ENCODE measurements at places on chromosomes 6 and 20.

DNA sequence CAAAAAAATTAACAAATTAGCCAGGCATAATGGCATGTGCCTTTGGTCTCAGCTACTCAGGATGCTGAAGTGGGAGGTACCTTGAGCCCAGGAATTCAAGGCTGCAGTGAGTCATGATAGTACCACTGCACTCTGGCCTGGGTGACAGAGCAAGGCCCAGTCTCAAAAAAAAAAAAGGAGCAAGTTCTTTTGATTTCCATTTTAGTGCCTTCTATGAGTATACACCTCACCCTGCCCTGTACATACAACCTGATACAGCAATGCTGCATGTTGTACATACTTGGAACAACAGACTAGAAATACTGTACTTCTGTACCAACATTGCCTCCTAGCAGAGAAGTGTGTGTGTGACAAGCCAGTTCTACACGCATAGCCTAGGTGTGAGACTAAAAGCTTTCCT, 97.3 kb upstream of the CARMIL1 start:
- no peak for DNase-seq

- DNase-seq, result peak; percentile 44
Measured at GRCh38 chr20:43913291-43914025, 1.2 kb upstream of the TOX2 start.

GRCh38 chr6:100671740-100672139, 207.0 kb upstream of the SIM1 start:
- no peak for DNase-seq

- DNase-seq, result no peak
Measured at GRCh38 chr20:47998736-47999135, 213.5 kb upstream of the SULF2 start.

GRCh38 chr20:9949563-9949962, 85.2 kb upstream of the ANKEF1 start:
- DNase-seq, result no peak

DNA sequence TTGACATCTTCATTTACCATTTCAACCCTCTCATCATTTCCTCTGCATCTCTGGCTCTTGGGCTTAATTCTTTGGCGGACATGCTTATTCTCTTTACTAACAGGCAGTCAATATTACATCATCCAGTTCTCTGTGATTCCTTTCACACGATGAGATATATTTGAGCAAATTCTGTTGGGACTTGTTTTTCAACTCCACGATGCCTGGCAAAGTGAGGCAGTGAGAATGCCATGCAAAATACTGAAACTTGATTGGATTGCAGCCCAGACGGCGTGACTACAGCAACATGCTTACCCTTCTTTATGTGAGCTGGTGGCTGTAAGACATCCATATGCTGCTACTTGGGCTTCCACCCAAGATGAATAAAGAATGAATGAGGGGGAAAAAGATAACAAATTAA, 101.7 kb upstream of the SPACA1 start:
- DNase-seq, result no peak

DNA sequence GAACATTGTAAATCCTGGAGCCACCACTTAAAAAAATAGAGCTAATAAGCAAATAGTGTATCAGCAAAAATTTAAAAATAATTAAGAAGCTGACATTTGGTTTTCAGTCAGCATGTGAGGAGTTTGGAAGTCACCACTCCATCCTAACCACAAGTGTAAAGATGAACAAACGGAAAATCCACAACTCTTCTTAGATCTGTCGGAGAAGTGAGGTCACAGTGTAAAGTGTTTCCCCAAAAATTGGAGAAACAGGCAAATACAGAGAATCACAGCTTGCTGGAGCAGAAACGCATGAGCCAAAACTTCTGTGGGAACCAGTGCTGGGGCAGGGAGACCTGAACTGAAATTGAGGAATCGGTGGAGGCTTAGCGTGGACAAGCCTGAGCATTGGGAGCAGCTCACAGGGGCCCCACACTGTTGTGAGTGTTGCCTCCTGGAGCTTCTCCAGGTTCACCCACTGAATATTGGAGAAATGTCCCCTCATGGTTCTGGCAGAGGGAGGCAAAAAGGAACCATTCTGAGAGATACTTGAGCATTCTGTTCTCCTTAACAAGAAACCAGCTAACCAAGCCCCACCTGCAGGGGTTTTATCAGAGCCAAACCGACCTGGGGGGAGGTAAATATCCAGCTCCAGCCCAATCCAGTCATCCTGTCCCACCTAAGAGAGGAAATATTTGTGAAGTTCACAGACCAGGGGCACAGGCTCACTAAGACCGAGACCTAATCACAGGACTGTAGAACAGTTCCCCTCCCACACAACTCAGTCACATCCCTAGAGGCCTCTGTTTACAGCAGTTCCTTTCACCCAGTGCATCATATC, 192.0 kb downstream of the ERMARD start:
- no peak for DNase-seq

DNA sequence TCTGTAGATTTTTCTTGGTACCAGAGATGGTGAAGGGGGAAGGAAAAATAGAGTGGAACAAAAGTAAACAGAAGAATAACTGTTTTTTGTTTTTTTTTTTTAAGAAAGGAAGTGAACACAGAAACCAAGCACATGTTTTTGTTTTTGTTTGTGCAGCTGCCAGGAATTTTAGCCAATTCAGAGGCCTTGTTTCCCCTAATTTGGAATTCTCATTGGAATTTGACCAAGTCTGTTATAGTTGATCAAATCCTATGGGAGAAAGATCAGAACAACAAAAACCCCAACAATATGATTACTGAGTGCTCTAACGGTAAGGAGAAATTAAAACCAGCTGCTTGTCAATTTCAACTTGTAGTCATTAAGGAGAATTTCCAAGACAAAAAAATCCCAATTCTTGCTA, 18.2 kb upstream of the IL22RA2 start:
- DNase-seq, result no peak

GRCh38 chr6:69289689-69290495, 506.9 kb downstream of the LMBRD1 start:
- no peak for DNase-seq

DNA sequence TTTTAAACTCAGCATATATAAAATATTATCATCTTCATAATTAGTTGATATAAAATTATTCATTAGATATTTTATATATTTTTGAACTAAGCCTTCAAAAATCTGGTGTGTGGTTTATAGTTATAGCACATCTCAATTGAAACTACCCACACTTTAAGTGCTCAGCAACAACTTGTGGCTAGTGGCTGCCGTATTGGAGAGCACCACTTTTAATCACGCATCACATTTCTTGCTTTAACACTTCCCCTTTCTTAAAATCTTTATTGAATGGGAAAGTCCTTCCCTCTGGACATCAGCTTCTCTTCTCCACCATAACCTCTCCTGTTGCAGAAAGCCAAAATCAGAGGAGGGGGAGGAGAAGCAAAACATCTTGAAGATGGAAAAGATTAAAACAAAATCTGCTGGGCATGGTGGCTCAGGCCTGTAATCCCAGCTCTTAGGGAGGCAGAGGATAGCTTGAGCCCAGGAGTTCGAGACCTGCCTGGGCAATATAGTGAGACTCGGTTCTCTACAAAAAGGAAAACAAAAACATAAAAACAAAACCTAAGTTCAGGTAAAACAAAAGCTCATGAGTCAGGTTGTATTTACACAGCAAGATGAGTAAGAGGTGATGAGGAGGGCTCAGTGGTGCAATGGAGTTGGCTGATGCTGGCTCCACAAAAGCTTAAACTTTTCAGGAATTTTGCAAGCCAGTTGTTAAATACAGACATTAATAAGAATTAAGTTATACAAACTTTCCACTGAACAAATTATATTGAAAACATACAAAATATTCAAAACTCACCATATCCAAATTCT, 237.0 kb upstream of the SUPT3H start:
- DNase-seq, result no peak

DNA sequence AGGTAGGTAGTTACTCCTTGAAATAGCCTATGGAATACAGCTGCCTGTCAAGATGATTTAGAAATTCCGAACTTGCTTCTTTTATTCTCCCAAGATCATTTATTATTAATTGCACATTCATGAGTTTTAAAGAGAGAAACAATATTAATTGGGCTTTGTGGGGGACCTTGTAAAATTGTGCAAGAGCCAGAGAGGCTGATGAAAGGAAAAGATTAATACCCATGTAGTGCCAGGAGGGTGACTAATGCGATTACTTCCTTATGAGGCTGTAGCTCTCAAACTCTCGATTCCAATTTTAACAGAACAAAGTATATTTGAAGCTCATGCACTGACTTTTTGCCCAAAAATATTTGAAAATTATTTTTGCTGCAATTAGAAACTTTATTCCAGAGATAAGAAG, 423.8 kb upstream of the ID4 start:
- DNase-seq, result no peak

- DNase-seq, result no peak
Measured at GRCh38 chr6:149147938-149148718, 169.4 kb upstream of the TAB2 start.

GRCh38 chr6:132063738-132064137, 112.6 kb upstream of the CCN2 start:
- DNase-seq, result no peak

GRCh38 chr6:149468179-149468578, 16.6 kb downstream of the ZC3H12D start:
- no peak for DNase-seq

DNA sequence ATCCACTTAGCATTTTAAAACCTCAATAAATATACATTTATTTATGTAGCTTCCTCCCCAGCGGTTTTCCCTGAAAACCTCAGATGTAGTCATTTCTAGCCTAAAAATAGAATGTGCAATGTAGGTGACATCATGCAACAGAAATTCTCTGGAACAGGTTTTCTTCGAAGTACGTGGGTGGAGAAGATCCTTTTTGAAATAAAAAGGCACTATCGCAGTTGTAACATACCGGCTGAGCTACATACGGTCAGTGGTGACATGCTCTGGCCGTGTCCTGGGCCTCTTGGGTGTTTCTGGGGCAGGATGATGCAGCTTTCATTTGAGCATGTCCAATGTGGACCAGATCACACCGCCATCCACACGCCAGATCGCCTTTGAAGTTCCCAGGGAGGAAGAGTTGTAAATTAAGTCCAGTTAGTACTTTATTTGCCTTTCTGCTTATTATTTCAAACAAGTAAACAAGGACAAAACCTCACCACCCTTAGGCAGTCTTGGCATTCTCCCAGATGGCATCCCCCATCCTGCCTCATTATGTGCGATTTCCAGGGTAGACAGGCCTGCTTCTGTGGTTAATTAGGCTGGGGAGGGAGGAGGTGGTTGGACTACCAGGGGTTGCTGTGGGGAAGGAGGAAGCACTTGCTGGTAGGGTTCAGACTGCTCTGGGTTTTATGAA, 109.5 kb upstream of the CLDN20 start:
- no peak for DNase-seq

DNA sequence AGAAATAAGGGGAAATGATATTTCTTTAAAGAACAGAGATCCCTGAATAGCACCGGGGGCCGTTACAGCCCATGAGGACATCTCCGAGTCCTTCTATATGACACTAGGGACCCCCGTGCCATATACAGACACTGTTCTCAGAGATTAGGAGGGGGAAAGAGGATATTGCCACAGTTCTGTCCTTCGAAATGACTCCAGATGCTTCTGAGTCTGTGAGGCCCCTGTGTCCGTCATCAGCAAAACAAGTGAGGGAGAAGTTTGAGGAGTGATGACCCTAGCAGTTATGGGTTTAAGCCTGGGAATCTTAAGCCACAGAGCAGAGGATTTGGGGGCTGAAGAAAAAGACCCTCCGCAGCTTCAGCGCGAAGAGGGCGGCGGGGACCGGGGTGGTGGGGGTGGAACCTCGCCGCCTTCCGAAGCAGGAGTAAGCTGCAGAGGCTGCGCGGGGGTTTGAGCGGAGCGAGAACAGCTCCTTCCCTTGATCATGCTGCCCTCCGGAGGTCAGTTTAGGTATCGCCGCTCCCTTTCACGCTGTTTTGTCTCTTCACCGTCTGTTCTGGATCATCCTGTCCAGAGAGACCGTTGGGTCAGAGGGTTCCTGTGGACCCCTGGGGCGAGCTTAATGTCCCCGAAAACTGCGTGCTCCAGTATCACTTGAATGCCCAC, 23.6 kb downstream of the VPS52 start:
- DNase-seq, result peak; percentile 96

All from endodermal cell (in vitro differentiated cells).